ENCODE measurements at places on chromosomes 5 and 9. TPM values are rescaled to one million over a fixed set of nuclear protein-coding genes. Genes with fewer than 3 reads are reported as not detected.

DNA sequence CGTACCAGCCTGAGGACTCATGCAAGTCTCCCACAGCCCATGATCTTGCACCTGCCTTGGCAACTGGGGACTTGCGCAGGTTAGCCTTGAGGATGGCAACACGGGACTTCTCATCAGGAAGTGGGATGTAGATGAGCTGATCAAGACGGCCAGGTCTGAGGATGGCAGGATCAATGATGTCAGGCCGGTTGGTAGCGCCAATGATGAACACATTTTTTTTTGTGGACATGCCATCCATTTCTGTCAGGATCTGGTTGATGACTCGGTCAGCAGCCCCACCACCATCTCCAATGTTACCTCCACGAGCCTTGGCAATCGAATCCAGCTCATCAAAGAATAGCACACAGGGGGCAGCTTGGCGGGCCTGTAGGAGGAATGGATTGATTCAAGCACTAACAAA is 13.0 kb downstream of the VCP start:
- no peak for DNase-seq

- DNase-seq: no peak
These were observed 35.2 kb downstream of the PIK3R1 start for GRCh38 chr5:68250661-68251298.

Gene FOXD4L5
- 0.21 TPM for total RNA-seq

Gene CYLC2
- total RNA-seq: not detected

Gene ZFP2
- total RNA-seq: not detected

Measured in GM12878 (cell line).